HTR-8/SVneo (cell line): ENCODE measurements at places on chromosomes 5 and 9.

DNA sequence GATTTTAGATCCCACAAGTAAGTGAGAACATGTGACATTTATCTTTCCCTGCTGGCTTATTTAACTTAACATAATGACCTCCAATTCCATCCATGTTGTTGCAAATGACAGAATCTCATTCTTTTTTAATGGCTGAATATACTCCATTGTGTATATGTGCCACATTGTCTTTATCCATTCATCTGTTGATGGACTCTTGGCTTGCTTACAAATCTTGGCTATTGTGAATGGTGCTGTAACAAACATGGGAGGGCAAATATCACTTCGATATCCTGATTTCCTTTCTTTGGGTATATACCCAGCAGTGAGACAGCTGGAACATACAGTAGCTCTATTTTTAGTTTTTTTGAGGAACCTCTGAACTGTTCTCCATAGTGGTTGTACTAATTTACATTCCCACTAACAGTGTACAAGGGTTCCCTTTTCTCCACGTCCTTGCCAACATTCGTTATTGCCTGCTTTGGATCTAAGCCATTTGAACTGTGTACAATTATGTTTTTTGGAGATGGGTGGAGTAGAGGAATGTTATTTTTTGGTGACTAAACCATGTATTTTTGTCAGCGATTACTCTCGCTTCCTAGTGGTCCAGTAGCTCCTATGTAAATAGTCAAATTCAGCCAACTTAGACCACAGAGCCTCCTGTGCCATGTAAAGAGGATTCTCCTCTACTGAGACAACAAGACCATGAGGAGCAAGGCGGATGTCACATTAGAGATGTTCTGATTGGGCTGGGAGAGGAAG is 60.6 kb downstream of the TNFSF15 start:
- no peak for DNase-seq

DNA sequence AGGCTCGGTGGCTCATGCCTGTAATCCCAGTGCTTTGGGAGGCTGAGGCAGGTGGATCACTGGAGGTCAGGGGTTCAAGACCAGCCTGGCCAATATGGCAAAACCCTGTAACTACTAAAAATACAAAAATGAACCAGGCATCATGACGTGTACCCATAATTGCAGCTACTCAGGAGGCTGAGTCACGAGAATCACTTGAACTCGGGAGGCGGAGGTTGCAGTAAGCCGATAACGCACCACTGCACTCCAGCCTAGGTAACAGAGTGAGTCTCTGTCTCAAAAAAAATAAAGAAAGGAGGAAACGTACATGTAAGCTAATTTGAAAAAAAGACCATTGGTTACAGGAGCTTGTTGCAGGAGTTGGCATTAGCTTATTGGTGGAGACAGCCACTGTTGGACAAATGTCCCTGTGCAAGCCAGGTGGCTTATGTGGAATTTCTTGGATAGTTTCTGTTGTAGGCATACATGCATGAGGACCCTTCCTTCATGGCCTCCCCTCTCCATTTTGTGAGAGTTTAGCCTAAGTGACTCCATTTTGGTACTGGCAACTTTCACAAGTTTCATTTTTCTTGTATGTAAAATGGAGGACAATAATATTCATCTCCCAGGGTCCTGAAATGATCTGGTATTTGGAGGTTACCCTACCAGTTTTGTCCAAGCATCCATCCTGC is 16.8 kb upstream of the RAB14 start:
- no peak for DNase-seq

- DNase-seq = no peak
Observed at GRCh38 chr9:29691758-29692407, 2118.6 kb upstream of the C9orf72 start.

GRCh38 chr5:88954511-88954910 is 71.5 kb upstream of the MEF2C start:
- no peak for DNase-seq

DNA sequence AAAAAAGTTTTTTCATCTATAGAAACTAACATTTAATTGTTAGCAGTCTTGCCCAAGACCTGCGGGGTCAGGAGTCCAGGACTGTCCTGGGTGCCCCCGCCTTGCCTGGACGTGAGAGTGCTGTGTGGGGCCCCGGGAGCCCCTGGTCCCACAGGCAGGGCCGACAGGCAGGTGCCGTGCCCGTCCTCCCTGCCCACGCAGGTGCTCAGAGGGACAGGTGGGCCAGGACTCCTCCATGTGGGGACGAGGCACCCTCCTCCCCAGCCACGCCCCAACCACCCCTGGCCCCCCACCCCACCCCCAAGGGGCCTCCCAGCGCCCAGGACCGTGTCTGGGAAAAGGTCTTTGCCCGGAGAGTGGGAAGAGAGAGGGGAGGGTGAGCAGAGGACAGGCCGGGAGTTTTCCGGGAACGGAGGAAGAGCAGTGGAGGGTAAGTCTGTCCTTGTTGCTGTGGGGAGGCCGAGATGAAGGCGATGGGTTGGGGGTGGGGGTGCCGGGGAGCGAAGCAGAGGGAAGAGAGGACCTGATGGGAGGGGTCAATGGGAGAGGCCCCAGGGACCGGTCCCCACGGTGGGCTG is 2.7 kb upstream of the LCN12 start:
- DNase-seq = peak; percentile 11

GRCh38 chr9:108761655-108762347 is 94.0 kb downstream of the ACTL7B start:
- peak; percentile 66 for DNase-seq

DNA sequence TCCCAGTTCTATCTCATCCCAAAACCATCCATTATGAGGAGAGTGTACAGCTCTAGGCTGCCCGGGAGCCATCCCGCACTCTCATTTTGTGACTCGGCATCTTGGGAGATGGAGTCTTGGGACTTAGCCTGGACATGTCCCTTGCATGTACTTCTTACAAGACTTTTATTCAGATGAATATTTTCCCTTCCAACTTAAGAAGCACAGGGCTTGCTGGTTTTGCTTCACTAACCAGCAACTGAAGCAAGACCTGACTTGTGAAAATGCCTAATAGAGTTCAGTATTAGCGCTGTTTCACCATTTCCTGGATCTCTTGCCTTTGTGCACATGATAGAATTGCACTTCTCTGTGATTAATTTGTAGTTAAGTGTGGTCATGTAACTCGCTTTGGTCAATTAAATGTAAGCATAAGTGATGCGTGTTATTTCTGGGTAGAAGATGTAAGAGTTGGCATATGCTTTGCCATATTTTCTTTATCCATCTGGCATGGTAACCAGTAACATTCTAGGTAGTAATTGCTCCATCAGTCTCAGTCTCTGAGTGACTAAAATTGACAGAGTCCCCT is 55.8 kb downstream of the PDCD1LG2 start:
- no peak for DNase-seq

- DNase-seq = no peak
Observed at GRCh38 chr5:79849486-79850315, 141.4 kb downstream of the MTX3 start.

- DNase-seq = peak; percentile 58
Observed at GRCh38 chr5:80231243-80231642, 24.6 kb downstream of the SERINC5 start.
